ENCODE measurements at places on chromosomes 5 and 9.

- no peak for DNase-seq
Measured at GRCh38 chr9:85746309-85746708, 4.6 kb upstream of the AGTPBP1 start.

- no peak for DNase-seq
Measured at GRCh38 chr9:23765561-23765960, 60.5 kb downstream of the ELAVL2 start.

- DNase-seq, result no peak
Measured at GRCh38 chr5:120446068-120446492, 18.0 kb upstream of the PRR16 start.

GRCh38 chr5:153439130-153439529 is 51.3 kb upstream of the GRIA1 start:
- no peak for DNase-seq

DNA sequence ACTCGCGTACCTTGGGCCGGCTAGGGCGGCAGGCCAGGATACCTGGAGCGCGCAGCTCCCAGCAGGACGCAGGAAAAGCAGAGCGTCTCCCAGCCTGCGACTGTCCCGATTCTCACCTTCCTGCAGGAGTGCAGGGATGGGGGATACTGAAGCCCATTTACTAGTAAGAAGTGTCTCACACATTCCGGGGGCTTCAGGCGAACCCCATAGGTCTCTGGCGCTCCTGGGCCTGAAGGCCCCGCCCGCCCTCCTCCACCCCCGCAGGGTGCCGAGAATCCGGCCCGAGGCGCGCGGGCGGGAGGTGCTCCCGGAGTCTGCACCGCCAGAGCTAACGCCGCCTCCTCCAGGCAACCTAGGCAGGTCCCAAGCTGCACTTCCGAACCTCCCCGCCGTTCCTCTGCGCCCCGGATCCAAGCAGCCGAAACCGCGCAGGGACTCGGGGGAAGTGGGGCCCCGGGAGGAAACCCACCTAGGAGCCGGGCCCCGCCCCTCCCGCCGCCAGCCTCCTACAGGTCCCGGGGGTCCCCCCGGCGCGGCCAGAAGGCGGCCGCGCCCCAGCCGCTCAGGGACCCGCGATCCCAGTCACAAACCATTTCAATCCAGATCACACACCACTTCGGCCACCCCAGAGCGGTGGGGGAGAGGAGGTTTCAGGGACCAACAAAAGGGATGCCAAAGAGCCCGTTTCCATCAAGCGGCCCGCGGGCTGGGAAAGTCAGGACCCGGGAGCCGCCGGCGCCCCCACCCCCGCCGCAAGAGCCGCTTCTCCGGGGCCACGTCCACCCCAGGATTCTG is 1.2 kb downstream of the ROR2 start:
- no peak for DNase-seq

DNA sequence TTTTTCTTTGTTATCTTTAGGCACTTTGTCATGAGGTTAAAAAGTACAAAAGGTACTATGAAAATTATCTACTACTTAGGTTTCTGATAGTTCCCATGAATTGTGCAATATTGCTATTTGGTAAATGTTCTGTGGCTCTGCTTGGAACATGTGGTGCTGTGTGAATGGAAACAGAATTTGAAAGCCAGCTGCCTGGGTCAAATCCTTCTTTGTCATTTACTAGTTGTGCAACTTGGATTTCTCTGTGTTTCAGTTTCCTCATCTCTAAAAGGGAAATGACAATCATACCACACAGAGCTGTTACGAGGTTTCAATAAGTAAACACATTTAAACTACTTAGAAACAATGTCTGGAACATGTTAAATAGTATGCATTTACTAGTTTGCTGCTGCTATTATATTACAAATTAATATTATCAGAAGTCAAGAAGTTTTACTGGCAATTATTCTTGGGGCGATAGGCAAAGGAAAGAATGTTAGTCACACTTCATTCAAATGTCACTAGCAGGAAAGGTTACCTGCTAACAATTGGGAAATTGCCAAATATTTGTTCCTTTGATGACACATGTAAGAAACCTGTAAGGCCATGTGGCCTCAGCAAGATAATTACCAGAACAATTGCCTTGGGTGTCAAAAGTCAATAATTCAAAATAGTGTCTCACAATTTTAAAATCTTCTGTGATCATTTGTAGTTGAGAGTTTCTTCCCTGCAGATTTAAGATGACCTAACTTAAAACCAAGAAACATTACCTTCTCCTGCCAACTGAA is 184.8 kb downstream of the KIAA0825 start:
- DNase-seq, result no peak

DNA sequence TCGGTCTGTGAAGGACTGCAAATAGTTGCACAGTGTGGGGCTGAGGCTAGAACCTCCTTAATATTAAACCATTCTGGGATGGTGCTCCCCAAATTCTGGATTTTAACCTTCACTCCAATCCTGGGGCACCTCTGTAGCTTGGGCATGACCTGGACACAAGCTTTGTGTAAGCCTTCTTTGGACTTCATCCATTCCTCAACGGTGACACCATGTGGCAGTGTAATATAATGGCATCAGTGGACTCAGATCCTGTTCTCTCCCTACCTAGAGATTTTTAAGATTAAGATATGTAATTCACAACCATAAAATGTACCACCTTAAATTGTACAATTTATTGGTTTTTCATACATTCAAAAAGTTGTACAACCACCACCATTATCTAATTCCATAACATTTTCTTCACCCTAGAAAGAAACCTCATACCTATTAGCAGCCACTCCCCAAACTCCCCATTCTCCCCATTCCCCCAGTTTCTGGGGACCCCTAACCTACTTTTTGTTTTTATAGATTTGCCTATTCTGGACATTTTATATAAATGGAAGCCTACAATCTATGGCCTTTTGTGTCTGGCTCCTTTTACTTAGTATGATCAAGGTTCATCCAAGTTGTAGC is 4.8 kb upstream of the PLGRKT start:
- DNase-seq, result no peak

- DNase-seq, result no peak
Measured at GRCh38 chr9:116103976-116104820, 49.4 kb upstream of the PAPPA start.

DNA sequence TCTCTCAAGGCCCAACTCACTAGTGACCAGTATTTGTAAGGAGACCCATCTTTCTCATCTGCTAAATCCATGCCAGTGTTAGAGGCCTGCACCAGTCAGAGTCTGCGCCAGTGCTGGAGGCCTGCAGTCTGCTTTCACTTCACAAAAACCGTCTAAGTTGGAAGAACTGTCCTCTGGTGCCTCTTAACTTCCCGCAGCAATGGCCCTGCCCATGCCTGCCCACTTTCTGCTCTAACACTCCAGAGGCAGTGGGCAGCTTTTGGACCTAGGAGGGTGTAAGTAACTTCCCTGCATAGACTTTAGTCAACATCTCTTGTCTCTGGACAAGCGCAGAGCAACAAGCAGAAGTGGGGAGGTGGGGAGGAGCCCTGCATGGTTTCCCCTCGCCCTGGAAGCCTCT is 152.9 kb downstream of the AUH start:
- DNase-seq, result no peak

DNA sequence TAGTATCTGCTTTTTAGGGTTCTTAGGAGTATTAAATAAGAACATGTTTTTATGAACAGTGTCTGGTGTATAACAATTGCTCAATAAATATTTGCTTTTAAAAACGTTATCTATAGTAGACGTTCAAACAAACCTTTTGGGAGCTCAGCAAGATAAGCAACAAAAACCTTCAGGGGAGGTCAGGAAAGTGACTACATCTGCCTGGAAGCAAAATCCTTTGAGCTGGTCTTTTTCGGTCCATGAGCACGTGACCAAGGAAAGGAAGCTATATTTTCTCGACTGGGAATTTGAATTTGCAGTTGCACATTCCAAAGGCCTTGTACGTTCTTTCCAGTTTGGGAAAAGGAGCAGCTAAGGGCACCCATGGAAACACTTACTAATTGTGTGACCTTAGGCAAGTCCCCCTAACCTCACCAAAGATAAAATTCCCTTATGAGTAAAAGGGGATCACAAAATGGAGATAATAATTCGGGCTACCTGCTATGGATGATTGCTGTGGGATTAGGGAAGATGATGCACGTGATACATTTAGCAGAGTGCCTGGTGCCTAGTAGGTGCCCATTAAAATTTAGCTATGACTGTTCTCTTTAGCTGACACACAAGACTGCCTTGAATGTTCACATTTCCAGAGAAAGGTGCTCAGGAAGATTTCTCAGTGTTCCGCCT is 45.4 kb downstream of the PTTG1 start:
- no peak for DNase-seq

- DNase-seq, result no peak
Measured at GRCh38 chr9:89655990-89656657, 51.3 kb downstream of the GADD45G start.

- no peak for DNase-seq
Measured at GRCh38 chr9:113995963-113996362, 82.1 kb downstream of the AMBP start.

- no peak for DNase-seq
Measured at GRCh38 chr9:110443866-110444220, 106.2 kb upstream of the TXNDC8 start.

GRCh38 chr9:93298498-93299417 is 114.8 kb downstream of the WNK2 start:
- no peak for DNase-seq

- no peak for DNase-seq
Measured at GRCh38 chr5:138273834-138274188, 610 bp downstream of the GFRA3 start.

- no peak for DNase-seq
Measured at GRCh38 chr5:126849101-126849678, 72.3 kb downstream of the LMNB1 start.

GRCh38 chr9:121779381-121780117 is 128.1 kb downstream of the DAB2IP start:
- no peak for DNase-seq

DNA sequence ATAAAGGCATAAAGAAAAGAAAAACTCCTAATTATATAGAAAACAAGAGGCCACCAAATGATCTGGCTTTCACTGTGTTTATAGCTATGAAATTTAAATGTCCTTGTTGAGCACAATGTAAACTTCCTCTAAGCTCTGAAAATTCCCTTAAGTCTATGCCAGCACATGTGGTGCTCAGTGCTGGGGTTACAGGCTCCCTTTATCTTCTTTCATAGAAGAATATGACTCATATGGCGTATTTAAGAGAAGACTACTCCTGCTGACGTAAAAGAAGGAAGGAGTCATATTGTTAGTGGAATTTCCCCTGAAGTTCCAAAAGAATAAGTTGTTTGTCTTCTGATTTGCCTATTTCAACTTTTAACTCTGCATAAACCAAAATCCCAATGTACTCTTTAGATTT is 30.4 kb downstream of the RNF145 start:
- DNase-seq, result no peak

- no peak for DNase-seq
Measured at GRCh38 chr5:96318569-96319110, 114.4 kb downstream of the PCSK1 start.

DNA sequence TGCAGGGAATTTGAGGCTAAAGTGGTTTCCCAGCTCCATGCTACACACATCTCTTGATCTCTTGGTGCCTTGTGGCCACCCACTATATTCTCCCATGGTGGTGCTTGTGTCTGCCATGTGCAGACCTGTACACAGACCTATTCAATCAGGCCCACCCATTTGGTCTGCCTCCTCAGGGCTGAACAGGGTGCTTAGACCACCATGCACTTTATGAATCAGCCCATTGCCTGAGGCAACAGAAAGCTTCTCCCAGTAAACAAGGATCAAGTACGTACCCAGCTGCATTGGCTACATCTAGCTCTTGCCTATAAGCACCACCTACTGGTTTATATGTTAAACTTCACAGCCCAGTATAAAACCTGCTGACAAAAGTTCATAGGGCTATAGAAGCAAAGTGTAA is 664.3 kb upstream of the EDIL3 start:
- no peak for DNase-seq

- no peak for DNase-seq
Measured at GRCh38 chr5:118628660-118629354, 359.5 kb downstream of the DTWD2 start.

DNA sequence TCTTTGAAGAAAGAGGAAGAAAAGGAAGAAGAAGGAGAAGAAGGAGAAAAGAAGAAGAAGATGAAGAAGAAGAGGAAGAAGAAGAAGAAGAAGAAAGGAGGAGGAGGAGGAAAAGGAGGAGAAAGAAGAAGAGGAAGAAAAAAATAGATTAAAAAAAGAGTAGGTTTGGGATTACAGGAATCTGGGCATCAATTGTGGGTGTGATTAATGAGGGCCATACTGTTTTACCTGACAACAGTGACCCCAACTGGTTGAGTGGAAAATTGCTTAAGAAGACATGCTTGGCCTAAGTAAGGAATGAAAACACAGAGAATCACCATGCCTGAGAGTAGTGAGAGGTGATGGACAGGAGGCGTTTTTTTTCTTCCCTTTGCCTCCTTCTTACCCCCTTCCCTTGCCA is 114.6 kb downstream of the FAM170A start:
- no peak for DNase-seq

DNA sequence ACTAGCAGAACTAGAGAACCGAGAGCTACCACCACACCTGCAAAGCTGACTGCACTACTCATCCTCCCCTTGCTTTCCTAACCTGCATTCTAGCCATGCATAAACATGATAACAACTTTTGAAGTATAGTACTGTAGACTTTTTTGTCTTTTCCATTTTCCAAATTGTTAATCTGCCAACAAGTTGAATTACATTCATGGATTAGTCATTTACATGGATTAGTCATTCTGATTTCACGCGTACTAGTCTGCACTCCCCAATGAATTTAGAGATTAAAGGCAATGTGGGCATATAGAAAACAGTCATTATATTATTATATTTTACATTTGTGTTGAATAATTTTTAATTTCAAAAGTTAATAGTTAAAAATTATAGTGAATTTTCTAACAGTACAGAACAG is 81.4 kb downstream of the EDIL3 start:
- DNase-seq, result no peak
